ENCODE measurements at places on chromosomes 1 and 21.

DNA sequence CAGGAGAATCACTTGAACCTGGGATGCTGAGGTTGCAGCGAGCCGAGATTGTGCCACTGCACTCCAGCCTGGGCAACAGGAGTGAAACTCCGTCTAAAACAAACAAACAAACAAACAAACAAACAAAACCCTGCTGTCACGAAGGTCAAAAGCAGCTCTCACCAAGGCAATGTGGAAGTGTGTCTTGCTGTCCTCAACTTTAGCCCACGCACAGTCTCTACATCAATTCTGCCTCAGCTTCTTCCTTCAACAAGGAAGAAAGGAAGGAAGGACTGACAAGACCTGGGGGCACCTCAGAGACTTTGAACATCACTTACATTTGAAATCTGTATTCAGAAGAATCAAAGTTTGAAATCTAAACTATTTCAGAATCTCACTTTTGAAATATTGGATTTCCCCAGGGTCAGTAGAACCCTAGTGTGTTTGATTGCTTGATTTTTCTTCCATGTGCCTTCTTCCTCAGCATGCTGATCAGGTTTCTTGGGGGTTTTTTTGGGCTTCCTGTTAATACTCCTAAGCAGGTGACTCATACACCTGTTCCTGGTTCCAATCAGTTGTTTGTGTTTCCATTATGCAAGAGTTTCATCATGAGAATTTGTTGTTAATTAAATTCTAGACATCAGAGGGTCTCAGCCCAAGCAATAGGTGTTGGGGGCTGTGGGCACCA lies 6.5 kb upstream of the CSTB start:
- no peaks in the 10 kb centered on the region for H3K27me3 ChIP-seq
- DNase-seq: no peak
- H3K4me3 ChIP-seq: no peak overlapping the region

DNA sequence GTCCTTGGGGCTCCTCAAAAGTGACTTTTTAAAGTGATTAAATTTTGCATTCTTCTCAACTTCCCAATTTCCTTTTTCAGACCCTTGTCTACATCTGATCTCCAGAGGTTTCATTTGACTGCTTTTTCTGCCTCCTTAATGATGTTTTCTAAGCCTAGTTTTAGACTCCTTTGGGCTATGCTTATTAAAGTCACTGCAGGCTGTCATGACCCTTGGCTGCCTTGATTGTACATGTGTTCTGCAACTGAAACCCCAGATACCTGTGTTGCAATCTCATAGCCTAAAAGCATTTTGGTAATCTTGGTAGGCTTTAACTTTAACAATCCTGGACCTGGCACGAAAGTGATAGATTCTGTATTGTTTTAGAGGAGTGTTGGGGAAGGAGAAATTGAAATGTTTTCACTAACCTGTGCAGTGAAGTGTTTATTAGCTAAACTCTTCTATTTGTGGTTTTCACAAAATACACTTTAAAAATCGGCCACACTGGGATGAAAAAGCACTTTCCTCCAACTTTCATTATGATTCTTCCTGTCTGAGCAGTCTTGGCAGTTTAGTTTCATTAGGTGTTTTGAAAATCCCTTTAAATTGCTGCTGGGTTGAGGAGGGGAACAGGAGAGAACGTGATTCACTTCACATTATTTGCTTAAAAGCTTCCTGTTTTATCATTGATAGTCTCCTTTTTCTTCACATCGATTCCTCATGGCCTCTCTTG lies 4.9 kb downstream of the MACO1 start:
- H3K4me1 ChIP-seq: peaks cover 17% of the 10 kb centered on the region
- H3K36me3 ChIP-seq: peaks cover 8% of the 10 kb centered on the region
- no peak overlapping the region for H3K27ac ChIP-seq
- H3K27me3 ChIP-seq: no peaks in the 10 kb centered on the region
- H3K4me3 ChIP-seq: no peak overlapping the region

DNA sequence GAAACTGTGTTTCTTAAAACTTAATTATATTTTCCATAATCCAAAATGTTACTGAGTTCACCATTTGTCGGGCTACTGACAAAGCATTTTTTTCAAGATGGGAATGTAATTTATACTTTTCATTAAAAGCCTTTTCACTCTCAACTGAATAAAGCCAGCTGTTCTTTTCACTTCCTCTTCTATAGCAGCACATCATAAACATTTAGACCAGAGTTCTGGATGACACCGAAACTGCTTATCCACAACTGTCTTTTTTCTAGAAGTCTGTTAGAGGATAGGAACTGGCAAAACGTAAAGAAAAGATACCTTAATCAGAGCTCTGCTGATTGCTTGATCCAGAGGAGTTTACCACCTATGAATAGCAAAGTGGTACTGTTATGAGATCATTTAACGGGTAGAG lies 594.7 kb downstream of the ADGRL2 start:
- H3K27me3 ChIP-seq: no peaks in the 10 kb centered on the region
- no peak for DNase-seq
- H3K36me3 ChIP-seq: no peaks in the 10 kb centered on the region
- no peaks in the 10 kb centered on the region for H3K4me1 ChIP-seq
- H3K27ac ChIP-seq: no peak overlapping the region

GRCh38 chr1:220487297-220487820 lies 40.6 kb upstream of the MARK1 start:
- DNase-seq: no peak
- no peaks in the 10 kb centered on the region for H3K4me1 ChIP-seq
- no peak overlapping the region for H3K4me3 ChIP-seq
- H3K27me3 ChIP-seq: no peaks in the 10 kb centered on the region
- no peak overlapping the region for H3K27ac ChIP-seq

DNA sequence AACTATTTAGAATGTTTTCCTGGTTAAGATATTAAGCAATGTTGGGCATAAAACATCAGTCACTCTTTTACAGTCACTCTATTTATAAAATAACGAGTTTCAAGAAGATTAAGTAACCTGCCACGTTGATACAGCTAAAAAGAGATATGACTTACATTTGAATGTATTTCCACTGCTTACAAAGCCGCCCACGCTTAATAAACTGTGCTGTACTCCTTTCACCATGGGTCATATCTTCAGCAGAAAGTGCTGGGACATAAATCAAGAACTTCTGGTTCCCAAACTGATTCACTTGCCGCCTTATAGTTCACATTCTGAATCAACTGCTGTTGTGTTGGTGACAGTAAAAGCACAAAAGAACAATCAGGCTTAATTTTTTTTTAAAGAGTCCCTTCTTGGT lies 666.7 kb downstream of the NCAM2 start:
- H3K4me3 ChIP-seq: no peak overlapping the region
- H3K27ac ChIP-seq: no peak overlapping the region
- no peaks in the 10 kb centered on the region for H3K36me3 ChIP-seq
- no peak for DNase-seq

GRCh38 chr1:60969971-60970509 lies 112.3 kb upstream of the NFIA start:
- DNase-seq: no peak
- H3K4me3 ChIP-seq: no peak overlapping the region
- peaks cover 2% of the 10 kb centered on the region for H3K27me3 ChIP-seq
- H3K36me3 ChIP-seq: no peaks in the 10 kb centered on the region
- no peaks in the 10 kb centered on the region for H3K4me1 ChIP-seq
- no peak overlapping the region for H3K27ac ChIP-seq

DNA sequence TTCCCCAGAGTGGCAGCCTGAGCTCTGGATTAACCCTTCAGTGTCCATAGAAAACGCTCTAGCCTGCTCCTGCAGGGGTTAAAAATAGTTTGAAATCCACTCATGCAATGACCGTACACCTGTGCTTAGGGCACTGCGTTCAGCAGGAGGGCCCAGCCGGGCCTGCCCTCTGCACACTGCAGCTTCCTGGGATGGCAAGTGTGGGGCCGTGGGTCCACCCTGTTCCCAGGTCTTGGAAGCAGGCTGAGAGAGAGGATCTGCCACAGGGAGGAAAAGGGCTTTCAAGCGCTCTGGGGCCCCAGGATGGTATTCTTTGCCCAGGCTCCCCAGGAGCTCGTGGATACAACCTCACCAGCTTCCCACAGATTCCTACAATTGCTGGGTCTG lies 1.5 kb upstream of the S100B start:
- DNase-seq: no peak
- H3K27ac ChIP-seq: peak overlapping the region; percentile 11
- H3K4me3 ChIP-seq: no peak overlapping the region
- no peaks in the 10 kb centered on the region for H3K36me3 ChIP-seq

DNA sequence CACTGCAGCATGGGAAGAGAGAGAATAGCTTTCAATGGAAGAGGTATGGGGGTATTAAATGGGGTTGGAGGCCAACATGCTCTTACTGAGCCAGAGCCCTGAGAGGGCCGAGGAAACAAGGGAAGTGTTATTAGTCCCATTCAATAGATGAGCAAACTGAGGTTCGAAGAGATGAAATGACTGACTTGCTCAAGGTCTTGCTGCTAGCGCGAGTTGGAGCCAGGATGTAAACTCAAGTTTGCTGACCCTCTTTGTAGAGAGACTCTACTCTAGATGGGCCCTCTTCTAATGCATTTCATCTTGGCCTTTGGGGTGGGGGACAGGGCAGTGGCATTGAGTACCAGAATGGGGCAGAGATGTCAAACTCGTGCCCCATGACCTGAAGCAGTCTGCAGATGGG lies 319.5 kb downstream of the RPS6KC1 start:
- no peaks in the 10 kb centered on the region for H3K4me1 ChIP-seq
- no peaks in the 10 kb centered on the region for H3K36me3 ChIP-seq
- no peak for DNase-seq
- H3K27ac ChIP-seq: no peak overlapping the region
- H3K4me3 ChIP-seq: no peak overlapping the region
- H3K27me3 ChIP-seq: no peaks in the 10 kb centered on the region

GRCh38 chr1:117985239-117985638 lies 55.7 kb downstream of the WDR3 start:
- H3K27ac ChIP-seq: no peak overlapping the region
- no peak for DNase-seq
- H3K4me3 ChIP-seq: no peak overlapping the region
- H3K27me3 ChIP-seq: no peaks in the 10 kb centered on the region
- H3K4me1 ChIP-seq: no peaks in the 10 kb centered on the region

DNA sequence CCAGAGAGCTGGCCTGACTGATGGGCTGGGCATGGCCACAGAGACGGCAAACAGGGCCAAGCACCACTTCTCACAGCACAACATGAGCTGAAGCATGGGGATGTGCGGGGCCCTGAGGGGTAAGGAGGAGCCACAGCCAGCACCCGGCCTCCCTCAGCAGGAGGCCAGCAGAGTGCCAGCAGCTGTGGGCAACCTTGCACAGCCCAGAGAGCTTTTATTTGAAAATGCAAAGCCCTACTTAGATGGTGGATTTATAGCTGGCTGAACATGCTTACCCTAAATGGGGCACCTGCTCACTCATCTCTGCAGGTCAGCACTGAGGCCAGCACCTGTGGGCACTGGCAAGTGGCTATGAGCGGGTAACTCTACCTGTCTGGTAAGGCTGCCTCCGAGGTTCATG lies 44.1 kb downstream of the SLC66A1 start:
- H3K36me3 ChIP-seq: peaks cover 70% of the 10 kb centered on the region
- H3K27ac ChIP-seq: no peak overlapping the region
- no peak for DNase-seq

GRCh38 chr1:36450919-36451305 lies 661 bp upstream of the OSCP1 start:
- DNase-seq: no peak
- no peaks in the 10 kb centered on the region for H3K27me3 ChIP-seq
- peaks cover 14% of the 10 kb centered on the region for H3K36me3 ChIP-seq

DNA sequence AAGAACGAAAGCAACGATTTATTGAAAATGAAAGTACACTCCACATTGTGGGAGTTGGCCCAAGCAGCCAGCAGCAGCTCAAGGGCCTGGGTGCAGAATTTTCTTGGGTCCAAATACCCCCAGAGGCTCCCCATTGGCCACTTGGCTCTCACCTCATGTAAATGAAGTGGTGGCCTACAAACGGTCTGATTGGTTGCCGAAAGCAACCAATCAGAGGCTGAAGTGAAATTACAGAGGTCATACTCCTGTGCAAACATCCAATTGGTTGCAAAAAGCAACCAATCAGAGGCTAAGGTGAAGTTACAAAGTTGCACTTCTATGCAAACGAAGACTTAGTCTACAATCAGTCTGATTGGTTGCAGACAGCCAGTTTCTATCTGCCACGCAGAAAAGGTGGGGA lies 31.9 kb downstream of the FAM163A start:
- DNase-seq: no peak
- no peaks in the 10 kb centered on the region for H3K4me1 ChIP-seq
- H3K27me3 ChIP-seq: no peaks in the 10 kb centered on the region
- no peaks in the 10 kb centered on the region for H3K36me3 ChIP-seq
- H3K4me3 ChIP-seq: no peak overlapping the region
- no peak overlapping the region for H3K27ac ChIP-seq

GRCh38 chr1:212414328-212415106 lies at the start of gene PACC1:
Gene PACC1 (minus strand): TSS chr1:212414886. CDS start chr1:212414757, 129 bp downstream.
- H3K36me3 ChIP-seq: peaks cover 17% of the 10 kb centered on the region
- H3K4me3 ChIP-seq: peak within 1 kb of the TSS; percentile 76
- peak; percentile 94 for DNase-seq
- peaks cover 30% of the 10 kb centered on the region for H3K4me1 ChIP-seq
